Breast epithelium (tissue), 4 donors: ENCODE measurements at places on chromosomes 11 and 22. TPM values are rescaled to one million over a fixed set of nuclear protein-coding genes. Genes with fewer than 3 reads are reported as not detected.

The GAB4 gene
- total RNA-seq: not detected

The WNT11 gene
- 7.0 TPM for total RNA-seq

GRCh38 chr11:123363556-123363955, 66.5 kb upstream of the GRAMD1B start:
- no peak for DNase-seq

- DNase-seq: no peak
Observed at GRCh38 chr11:20634044-20634443, 34.6 kb downstream of the SLC6A5 start.

- no peak for DNase-seq
Observed at GRCh38 chr11:60378354-60378753, at the start of gene MS4A7. TSS of gene MS4A7 (plus strand) at chr11:60378532. CDS start at chr11:60383142, 4,610 bp downstream.

The APOBEC3B gene
- 0.33 TPM for total RNA-seq

The COA4 gene
- 58.9 TPM for total RNA-seq

- no peak for DNase-seq
Observed at GRCh38 chr22:26536056-26536761, 23.9 kb upstream of the TFIP11 start.

DNA sequence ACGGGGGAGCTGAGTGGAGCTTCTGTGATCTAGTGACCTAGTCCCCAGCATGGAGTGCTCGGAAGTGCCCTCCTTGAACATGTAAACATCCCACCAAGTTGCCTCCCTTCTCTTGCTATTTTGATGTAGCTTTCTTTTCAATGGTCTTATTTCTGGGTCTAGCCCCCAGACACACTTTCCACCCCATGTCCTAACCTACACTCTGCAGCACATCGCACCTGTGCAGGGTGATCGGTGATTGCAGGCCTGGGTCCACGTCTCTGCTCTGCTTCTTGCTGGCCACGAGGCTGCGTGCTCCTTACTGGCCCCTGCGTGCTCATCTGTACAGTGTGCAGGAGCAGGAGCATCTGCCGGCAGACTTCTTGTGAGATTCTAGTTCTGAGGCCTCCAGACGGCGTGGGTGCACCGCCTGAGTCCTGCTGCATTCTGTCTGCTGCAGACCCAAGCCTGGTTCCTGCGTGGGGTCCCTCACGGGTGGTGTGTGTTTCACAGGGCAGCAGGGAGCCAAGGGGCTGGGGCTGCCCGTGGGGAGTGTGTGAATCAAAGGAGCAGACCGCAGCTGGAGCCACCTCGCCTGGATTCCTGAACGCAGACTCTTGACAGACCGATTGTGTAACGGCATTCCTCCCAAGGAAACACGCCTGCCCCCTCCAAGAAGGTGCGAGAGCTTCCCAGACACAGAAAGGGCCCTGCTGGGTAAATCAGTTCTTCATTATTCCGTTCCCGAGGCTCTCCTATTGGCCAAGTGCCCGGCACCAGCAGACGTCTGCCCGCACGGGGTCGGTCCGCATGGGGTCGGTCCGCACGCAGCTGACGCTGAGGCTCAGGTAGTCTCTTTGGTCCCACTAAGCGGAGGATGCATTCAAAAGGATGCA, 44.4 kb upstream of the MYEOV start:
- DNase-seq: peak; percentile 46

DNA sequence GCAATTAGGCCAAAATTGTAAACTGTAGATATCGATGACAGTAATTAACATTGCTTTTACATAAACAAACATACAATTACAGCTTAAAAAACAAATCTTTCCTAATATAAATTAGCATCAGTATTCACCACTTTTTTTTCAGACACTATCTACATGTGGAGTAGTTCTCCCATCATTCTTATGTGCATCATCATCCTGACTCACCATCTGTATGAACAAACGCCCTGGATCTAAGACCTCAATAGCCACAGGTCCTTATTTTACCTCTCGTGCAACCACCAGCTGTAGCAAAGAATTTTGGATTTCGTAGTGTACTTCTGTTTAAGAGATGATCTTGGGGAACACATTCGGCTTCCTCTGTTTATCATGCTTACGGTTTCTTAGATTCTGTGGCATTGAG, 551.9 kb upstream of the KIRREL3 start:
- no peak for DNase-seq

- peak; percentile 28 for DNase-seq
Observed at GRCh38 chr22:44638971-44639760, 62.8 kb upstream of the PRR5 start.
